ENCODE measurements at places on chromosomes 16 and 17.

- H3K4me3 ChIP-seq: no peak within 1 kb of the TSS
- DNase-seq: no peak
- H3K27ac ChIP-seq: no peak within 1 kb of the TSS
- H3K27me3 ChIP-seq: no peaks in the 10 kb centered on the region
Measured at GRCh38 chr17:41518789-41519449, at the start of gene KRT15. Gene KRT15, minus strand, starts transcription at chr17:41518890. Its CDS starts 63 bp downstream, at chr17:41518827.

GRCh38 chr16:9481747-9482730 lies 390.6 kb downstream of the HAPSTR1 start:
- H3K36me3 ChIP-seq: no peaks in the 10 kb centered on the region
- no peak overlapping the region for H3K4me3 ChIP-seq
- H3K27me3 ChIP-seq: peaks cover 3% of the 10 kb centered on the region
- H3K27ac ChIP-seq: no peak overlapping the region
- DNase-seq: no peak

DNA sequence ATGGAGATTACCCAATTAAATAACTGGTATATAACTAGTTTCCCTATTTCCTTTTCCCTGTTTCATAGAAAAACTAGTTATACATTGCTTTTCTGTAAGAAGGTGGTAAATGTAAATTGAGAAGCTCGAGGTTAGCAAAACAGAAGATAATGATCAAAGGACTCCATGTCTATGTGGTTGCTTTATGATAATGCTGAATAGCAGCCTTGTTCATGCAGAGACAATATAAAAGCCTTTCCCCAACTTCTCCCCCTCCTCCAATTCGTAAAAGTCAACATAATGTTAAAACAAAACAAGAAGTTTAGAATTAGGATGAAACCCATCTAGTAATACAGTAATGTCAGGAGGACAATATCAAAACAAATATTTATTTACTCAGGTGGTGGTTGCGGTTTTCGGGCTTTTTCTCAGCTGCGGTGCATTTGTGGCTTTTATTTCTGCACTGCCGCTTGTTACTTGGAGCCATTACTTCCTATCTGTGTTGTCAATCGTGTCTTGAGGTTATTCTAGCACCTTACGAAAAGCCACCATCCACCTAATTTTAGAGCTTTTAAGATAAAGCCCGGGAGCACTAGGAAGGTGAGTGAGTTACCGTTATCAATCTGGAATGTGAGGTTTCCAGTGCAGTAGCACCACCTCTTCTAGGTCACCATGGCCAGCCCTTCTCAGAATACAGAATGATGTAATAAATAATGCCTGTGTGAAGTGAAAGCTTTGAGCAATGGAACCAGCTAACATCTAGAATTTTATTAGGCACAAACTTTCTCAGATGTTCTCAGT lies 297.5 kb downstream of the CDH13 start:
- peaks cover 3% of the 10 kb centered on the region for H3K27me3 ChIP-seq
- H3K4me1 ChIP-seq: no peaks in the 10 kb centered on the region
- H3K36me3 ChIP-seq: no peaks in the 10 kb centered on the region
- no peak overlapping the region for H3K27ac ChIP-seq

- H3K36me3 ChIP-seq: peaks cover 5% of the 10 kb centered on the region
- H3K27me3 ChIP-seq: peaks cover under 1% of the 10 kb centered on the region
- DNase-seq: no peak
- H3K4me1 ChIP-seq: peaks cover 8% of the 10 kb centered on the region
- no peak overlapping the region for H3K27ac ChIP-seq
Measured at GRCh38 chr17:63503341-63503705, 19.8 kb upstream of the KCNH6 start.
